ENCODE measurements at places on chromosomes 2 and 18. TPM values are rescaled to one million over a fixed set of nuclear protein-coding genes. Genes with fewer than 3 reads are reported as not detected.
A peak's percentile ranks its signal among the peaks of the same experiment; 100 is the strongest.

DNA sequence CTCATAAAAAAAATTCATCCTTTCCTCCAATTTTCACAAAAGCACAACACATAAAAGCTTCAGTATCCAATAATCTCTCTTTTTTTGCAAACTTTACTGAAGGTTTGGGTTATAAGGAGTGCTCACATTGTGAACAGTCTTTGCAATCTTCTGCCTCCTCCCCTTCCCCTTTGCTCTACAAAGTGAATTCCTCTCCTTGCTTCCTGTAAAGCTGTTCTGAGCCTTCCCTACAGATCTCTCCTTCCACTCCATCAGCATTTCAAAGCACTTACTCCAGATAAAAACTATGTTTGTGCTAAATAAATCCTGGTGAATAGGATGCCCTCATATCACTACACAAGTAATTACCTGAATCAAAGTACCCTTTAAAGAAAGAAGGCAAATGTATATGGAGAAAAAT is 4.6 kb upstream of the PDK1 start:
- peaks cover 62% of the 10 kb centered on the region for H3K36me3 ChIP-seq
- no peak overlapping the region for H3K27ac ChIP-seq
- DNase-seq, result no peak
- no peak overlapping the region for H3K4me3 ChIP-seq
- H3K27me3 ChIP-seq, result peaks cover 28% of the 10 kb centered on the region

- H3K4me1 ChIP-seq, result no peaks in the 10 kb centered on the region
- DNase-seq, result no peak
- no peak overlapping the region for H3K27ac ChIP-seq
- peaks cover 7% of the 10 kb centered on the region for H3K27me3 ChIP-seq
- no peaks in the 10 kb centered on the region for H3K36me3 ChIP-seq
These were observed 452.6 kb downstream of the SETBP1 start for GRCh38 chr18:45133276-45133675.

DNA sequence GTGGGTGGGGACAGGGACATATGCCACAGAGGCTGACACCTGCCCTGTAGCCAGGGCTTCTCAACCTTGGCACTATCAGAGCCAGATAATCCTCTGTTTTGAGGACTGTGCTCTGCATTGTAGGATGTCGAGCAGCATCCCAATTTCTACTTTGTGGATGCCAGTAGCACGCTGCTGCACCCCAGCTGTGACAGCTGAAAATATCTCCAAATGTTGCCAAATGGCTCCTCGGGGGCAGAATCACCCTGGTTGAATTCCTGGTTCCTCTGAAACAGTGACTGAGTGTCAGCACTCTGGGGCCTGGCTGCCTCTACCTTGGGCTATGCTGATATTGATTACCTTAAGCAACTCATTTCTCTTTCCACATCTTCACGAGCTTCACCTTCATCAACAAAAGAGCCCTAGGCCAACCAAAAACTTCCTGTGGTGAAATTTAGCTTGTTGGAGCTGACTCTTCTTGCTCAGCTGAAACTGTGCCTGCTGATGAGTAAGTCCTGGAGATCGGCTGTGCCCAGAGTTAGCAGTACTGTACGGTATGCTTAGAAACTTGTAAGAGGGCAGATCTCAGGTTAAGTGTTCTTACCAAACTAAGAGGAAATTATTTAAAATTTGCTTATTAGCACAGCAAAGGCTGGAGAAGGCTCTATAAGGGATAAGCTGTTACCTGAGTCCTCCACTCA is 138.1 kb downstream of the SEPTIN10 start:
- no peak overlapping the region for H3K4me3 ChIP-seq
- H3K27ac ChIP-seq, result no peak overlapping the region
- no peak for DNase-seq
- H3K4me1 ChIP-seq, result peaks cover 8% of the 10 kb centered on the region
- H3K36me3 ChIP-seq, result no peaks in the 10 kb centered on the region

DNA sequence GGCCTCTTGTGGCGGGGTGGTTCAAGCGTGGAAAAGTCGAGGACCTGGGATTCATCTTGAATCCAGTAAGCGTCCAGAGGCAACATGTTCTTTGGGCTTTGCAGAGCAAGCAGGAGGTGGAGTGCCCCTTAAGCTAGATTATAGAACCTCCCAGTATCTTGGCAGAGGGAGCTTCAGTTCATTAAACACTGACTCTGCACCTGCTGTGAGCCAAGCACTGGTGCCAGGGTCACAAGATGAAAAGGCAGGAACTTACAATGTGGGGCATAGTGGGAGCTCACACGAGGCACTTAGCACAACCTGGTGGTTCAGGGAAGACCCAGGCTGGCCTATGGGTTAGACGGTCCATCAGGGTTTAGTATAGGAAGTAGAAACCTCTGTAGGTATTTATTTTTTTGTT is 7.4 kb upstream of the FZD5 start:
- peaks cover 8% of the 10 kb centered on the region for H3K27me3 ChIP-seq
- no peak overlapping the region for H3K4me3 ChIP-seq
- no peak for DNase-seq
- no peaks in the 10 kb centered on the region for H3K36me3 ChIP-seq

DNA sequence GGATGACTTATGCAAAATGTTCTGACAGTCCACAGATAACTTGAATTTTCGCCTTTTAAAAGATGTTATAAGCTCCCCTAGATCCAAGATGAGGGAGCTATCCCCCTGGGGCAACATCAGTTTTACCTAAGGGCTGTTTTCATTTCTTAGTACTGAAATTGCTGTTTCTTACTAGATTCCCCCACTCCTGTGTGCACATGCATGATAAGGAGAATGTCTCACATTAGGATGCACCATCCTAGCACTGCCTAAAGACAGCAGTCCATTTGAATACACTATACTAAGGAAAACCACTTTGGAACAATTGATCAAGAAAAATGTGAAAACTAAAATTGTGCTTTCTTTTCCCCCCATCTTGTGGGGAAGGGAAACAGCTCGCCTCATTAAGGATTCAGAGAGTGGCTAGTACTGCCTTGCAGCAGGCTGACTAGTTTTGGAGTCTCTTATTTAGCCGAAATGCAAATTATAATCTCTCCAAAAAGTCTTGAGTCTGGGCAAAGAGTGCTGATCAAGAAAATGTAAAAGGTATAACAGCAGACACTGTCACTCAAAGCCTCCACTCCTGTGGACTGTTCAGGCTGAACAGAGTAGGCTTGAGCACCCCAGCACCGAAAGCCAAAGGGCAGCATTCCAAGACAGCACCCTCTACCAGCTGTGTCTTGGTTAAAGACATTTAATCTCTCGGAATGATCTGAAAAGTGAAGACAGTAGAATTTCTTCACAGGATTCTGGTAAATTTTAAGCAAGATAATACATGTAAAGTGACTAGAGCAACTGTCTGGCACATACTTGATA is 65.0 kb downstream of the ZNF385B start:
- H3K36me3 ChIP-seq, result no peaks in the 10 kb centered on the region
- no peak overlapping the region for H3K27ac ChIP-seq
- H3K27me3 ChIP-seq, result no peaks in the 10 kb centered on the region
- no peak for DNase-seq
- no peaks in the 10 kb centered on the region for H3K4me1 ChIP-seq

DNA sequence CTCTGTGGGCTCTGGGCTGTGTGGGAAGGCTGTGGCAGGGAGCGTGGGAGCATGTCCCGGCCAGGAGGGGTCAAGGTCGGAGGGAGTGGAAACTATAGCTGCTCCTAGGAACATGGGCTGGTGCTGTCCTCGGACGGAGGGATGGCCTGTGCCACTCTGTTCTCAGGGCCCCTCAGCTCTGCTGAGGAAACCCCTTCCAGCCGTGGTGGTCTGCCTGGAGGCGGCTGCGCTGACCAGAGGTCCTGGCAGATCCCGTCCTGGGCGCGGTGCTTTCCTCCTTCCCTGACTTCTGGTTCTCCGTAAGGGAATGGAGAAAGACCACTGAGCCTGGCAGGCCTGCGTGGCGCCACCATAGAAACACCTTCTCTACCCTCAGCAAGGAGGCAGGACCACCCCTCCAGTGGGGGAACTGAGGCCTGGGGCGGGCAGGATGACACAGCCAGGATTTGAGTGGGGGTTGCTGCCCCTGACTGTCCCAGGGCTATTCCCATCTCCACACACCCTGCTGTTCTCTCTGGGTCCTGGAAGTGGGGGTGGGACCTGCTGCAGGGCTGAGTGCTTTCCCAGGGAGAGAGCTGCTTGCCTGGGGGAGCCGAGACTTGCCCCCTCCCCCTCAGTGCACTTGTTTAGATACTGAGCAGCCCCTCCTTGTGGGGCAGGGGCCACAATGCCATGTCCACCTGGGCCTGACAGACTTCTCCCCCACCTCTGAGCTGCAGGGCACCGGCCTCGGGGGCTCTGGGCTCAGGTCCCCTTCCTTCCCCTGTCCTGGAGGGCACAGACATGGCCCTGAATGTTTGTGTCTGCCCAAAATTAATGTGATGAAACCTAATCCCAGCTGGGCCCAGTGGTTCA is 301.0 kb upstream of the HS6ST1 start:
- H3K36me3 ChIP-seq, result no peaks in the 10 kb centered on the region
- no peak overlapping the region for H3K4me3 ChIP-seq
- H3K27ac ChIP-seq, result no peak overlapping the region
- no peak for DNase-seq
- no peaks in the 10 kb centered on the region for H3K27me3 ChIP-seq
- peaks cover 17% of the 10 kb centered on the region for H3K4me1 ChIP-seq

- DNase-seq, result peak; percentile 71
- peaks cover 44% of the 10 kb centered on the region for H3K36me3 ChIP-seq
- H3K4me3 ChIP-seq, result peak overlapping the region; percentile 71
- H3K27me3 ChIP-seq, result no peaks in the 10 kb centered on the region
- peak overlapping the region; percentile 97 for H3K27ac ChIP-seq
- peaks cover 77% of the 10 kb centered on the region for H3K4me1 ChIP-seq
These were observed 34.8 kb downstream of the LBH start for GRCh38 chr2:30266051-30266621.

DNA sequence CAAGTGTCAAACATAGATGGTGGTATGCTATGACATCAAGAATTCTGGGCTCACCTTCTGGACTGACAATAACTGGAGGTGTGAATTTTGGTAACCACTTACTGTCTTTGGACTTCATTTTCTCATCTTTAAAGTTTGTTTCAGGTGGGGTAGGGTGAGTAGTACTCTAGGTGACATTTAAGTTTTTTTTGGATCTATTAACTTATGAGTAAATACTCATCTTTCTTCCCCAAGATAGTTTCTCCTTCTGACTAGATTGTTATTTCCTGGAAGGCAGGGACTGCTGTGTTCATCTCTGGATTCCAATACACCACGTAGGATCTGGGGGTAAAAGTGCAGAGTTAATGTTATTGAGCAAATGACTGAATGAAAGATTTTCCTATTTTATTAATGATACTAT is 55.9 kb downstream of the ICOS start:
- H3K27ac ChIP-seq, result no peak overlapping the region
- H3K36me3 ChIP-seq, result peaks cover 6% of the 10 kb centered on the region
- H3K4me1 ChIP-seq, result peaks cover 32% of the 10 kb centered on the region

GRCh38 chr2:59025157-59025757 is 784.1 kb upstream of the FANCL start:
- no peaks in the 10 kb centered on the region for H3K27me3 ChIP-seq
- H3K4me3 ChIP-seq, result no peak overlapping the region
- H3K36me3 ChIP-seq, result no peaks in the 10 kb centered on the region
- no peak overlapping the region for H3K27ac ChIP-seq
- no peaks in the 10 kb centered on the region for H3K4me1 ChIP-seq

DNA sequence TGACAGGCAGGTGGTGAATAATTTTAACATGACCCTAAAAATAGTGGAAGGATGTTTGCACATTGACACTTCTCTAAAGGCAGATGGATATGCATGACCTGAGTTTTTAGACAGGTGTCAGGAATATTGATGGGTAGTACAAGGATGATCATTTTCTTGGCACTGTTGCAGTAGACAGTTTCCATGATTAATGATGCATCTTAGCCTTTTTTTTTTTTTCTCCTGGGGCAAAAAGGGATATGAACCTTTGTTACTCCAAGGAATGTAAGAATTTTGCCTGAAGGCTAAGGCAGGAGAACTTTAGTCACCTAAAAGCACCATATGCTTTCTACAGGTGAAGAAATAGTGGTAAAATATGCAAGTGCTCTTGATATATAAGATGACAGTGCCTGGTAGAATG is 136.3 kb upstream of the CAVIN2 start:
- H3K4me1 ChIP-seq, result no peaks in the 10 kb centered on the region
- H3K4me3 ChIP-seq, result no peak overlapping the region
- no peaks in the 10 kb centered on the region for H3K36me3 ChIP-seq
- no peak overlapping the region for H3K27ac ChIP-seq
- no peak for DNase-seq
- no peaks in the 10 kb centered on the region for H3K27me3 ChIP-seq

DNA sequence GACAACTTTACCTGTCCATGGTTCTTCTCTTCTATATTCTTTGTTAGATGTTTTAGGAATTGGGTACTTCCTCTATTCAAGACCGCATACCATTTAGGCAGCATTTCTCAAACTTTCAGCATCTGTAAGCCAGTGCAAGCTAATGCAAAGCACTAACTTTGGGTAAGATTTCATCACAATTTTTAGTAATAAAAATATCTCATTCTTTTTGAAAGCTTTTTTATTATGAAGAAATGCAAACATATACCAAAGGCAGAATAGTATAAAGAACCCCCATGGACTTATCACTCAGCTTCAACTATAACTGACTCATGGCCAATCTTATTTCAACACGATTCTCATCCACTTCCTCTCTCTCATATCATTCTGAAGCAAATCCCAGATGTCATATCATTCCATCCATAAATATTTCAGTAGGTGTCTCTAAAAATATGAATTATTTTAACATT is 32.9 kb downstream of the INO80C start:
- no peaks in the 10 kb centered on the region for H3K36me3 ChIP-seq
- no peak overlapping the region for H3K4me3 ChIP-seq
- H3K27me3 ChIP-seq, result no peaks in the 10 kb centered on the region
- H3K27ac ChIP-seq, result no peak overlapping the region
- H3K4me1 ChIP-seq, result no peaks in the 10 kb centered on the region
- no peak for DNase-seq

- H3K4me1 ChIP-seq, result peaks cover 11% of the 10 kb centered on the region
- H3K27ac ChIP-seq, result no peak overlapping the region
- no peaks in the 10 kb centered on the region for H3K36me3 ChIP-seq
- H3K27me3 ChIP-seq, result no peaks in the 10 kb centered on the region
- DNase-seq, result no peak
These were observed 26.7 kb downstream of the FBLN7 start for GRCh38 chr2:112164876-112165275.

DNA sequence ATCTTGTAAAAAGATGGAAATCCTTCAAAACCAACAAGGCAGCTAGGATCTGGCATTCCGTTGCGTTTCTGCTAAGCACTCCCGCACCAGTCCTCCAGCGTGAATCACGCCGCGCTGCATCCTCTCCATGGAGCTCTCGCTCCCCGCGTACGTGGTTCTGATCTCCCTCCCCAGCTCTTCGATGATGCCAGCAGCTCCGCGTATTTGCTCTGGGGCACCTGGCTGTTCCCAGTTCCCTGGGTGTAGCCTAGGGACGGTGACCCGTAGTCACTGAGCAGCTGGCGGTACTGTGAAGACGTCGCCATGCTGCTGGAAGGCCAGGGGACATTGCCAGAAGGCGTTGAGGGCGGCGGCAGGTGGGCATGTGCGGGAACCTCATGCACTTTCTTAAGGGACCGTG is 407.5 kb downstream of the RNF144A start:
- no peaks in the 10 kb centered on the region for H3K36me3 ChIP-seq
- H3K27me3 ChIP-seq, result peaks cover 2% of the 10 kb centered on the region
- H3K27ac ChIP-seq, result no peak overlapping the region
- no peak for DNase-seq
- no peak overlapping the region for H3K4me3 ChIP-seq

SP140L gene
- 101 TPM for total RNA-seq

LIMS3 gene
- total RNA-seq, result not detected

CEBPZOS gene
- 37.5 TPM for total RNA-seq

PLA2R1 gene
- not detected for total RNA-seq

ELOA2 gene
- not detected for total RNA-seq

EML6 gene
- total RNA-seq, result 0.96 TPM

SCTR gene
- total RNA-seq, result not detected

KLHL14 gene
- not detected for total RNA-seq

ACMSD gene
- total RNA-seq, result not detected

All from activated CD4-positive, alpha-beta T cell treated with anti-CD3 and anti-CD28 coated beads, Interleukin-2, amount 10 ng/mL, durations not matched to agents 7 days and 5 days (primary cell).